ENCODE measurements at places on chromosomes 2 and 18.

DNA sequence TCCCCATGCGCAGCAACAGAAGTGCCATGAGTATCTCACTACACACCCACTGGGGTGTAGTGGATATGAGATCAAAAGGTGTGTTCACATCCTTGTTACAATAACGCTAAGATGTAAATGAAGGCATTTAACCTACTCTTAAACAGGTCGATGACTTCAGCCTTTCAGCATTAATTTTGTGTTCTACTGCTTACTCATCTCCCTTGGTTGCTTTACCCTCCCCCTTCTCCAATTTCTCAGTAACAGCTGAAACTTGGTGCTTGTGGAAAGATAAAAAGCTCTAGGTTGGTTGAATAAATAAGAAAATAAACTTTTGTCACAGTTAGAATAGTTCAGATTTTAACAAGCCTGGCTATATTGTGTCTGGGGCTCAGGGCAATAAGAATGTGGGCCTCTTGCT is 147.5 kb upstream of the SESTD1 start:
- no peak for DNase-seq

DNA sequence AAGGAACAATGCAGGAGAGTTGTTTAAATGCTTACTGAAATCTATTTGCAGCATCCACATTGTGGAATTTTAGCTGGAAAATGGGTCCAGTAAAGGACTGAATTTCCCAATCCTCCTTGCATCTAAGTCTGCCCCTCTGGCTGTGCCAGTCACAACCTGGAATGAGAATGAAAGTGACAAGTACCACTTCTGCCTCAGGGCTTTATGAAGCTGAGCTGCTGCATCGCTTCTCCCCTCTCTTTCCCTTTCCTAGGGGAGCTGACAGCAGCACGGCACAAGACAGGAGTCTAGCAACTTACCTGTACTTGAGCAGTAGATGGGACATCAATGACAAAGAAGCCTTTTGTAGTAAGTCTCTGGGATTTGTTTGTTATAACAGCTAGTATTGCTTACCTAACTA is 27.3 kb upstream of the THSD7B start:
- no peak for DNase-seq

GRCh38 chr2:72993147-72993932 is 76.0 kb downstream of the EMX1 start:
- peak; percentile 43 for DNase-seq

DNA sequence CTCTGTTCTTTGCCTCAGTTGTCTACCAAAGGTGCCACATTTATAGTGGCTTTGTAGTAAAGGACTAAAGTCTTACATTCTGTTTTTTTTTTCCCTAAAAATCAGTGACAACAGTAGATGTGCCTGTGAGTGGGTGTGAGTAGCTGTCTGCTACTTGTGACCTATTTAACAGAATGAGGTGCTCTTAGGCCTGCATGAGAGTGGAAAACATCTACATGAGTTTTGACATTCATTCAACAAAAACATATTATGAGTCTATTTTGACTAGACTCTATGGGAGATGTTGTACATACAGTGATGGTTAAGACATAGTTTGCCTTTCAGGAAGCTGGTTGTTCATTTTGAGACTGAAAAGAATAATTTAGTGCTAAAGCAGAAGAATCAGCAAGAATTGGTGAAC is 36.7 kb downstream of the IL1R2 start:
- DNase-seq = no peak

GRCh38 chr18:61891271-61891670 is 1.5 kb downstream of the RNF152 start:
- no peak for DNase-seq

DNA sequence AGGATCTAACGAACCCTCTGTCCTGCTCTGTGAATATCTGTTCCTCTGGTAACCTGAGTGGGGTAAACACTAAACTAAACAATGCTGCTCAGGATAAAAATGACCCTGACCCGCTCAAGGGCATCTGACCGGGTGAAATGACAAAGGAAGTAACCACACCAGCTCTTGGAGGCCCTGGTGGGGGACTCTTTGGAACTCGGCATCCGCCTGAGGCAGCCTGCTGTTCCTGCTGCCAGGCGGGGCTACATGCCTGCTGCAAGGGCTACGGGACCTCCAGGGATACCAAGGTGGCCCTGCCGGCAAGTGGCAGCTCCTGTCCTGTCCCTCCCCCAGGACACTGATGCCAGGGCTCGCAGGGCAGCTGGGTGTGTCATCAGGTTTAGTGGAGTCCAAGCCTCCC is 273.3 kb downstream of the HDAC4 start:
- no peak for DNase-seq

GRCh38 chr2:10400002-10400401 is 48.1 kb downstream of the ODC1 start:
- DNase-seq = no peak

- no peak for DNase-seq
These were observed 402.1 kb downstream of the PARD3B start for GRCh38 chr2:204947405-204947804.

DNA sequence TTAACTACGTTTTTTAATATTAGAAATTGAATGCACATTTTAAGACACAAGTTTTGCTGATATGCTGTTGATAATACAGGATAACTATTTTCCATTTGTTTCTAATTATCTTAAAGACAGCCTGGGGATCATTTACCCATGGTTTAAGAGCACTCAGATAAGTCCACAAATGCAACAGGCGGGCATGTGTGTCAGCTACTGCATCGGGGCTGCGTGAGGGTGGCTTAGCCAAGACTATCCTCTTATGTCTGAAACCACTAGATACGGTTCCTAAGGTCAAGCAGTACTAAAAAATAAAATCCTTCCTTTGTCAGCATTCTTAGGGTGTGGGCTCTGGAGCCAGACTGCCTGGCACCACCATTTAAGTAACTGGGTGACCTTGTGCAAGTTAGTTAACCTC is 254.8 kb downstream of the SATB2 start:
- DNase-seq = no peak

DNA sequence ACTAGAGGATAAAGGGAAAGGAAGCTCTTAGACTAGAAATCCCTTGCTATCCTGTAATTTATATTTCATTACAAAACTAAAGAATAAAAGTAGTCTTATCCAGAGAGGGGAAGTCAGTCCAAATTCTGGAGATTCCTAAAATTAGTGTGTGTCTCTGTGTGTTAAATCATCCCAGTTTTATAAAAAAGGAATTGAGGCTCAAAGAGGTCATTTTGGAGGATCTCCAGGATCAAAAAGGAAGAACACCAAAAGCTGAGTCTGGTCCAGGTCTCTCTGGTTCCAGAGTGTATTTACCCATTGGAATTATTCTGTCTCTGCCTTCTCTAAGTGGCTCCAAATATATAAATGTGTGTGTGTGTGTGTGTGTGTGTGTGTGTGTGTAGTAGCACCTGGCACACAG is 166.7 kb downstream of the NRXN1 start:
- DNase-seq = no peak

- DNase-seq = no peak
These were observed 219.0 kb downstream of the MYO3B start for GRCh38 chr2:170396799-170397459.

DNA sequence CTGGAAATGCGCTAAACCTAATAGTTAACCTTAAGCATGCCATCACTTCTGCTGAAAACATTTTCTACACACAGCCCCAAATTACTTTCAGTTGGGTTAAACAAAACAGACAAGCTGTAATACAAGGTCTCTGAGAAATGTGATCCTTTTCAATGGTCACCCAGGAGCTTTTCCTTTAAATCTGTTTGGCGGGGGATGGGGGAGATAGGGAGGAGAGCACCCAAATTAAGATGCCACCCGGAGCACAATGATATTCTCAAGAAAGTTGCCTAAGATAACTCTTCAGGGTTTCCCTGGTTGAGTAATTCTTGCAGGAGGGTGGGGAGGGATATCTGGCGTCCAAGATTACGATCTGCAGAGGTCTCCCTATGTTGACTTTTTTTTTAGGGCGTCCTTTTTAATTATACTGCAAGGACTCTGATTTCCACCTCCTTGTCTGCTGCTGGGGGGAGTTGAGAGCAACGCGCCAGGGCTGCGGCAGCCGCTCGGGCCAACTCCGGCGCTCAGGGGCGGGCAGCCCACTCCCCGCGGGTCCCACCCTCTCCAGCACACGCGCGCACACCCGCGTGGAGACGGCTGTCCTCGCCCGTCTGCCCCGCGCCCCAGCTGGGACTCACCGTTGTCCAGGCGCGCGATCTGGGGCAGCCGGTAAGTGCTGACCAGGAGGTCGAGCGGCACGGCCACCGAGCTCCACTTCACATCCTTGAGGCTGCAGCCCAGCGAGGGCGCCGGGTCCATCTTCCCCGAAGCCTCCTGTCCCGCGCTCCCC is 807 bp downstream of the GAREM1 start:
- peak; percentile 4 for DNase-seq

DNA sequence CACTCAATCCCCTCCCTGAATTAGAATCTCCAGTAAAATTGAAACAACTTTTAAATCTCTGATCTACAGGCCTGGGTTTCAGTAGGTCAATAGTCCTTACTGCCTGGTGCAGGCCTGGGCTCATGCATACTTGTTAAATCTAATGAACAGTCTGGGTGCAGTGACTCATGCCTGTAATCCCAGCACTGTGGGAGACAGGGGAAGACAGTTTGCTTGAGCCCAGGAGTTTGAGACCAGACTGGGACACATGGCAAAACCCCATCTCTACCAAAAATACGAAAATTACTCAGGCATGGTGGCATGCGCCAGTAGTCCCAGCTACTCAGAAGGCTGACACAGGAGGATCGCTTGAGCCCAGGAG is 94.7 kb upstream of the SP3 start:
- DNase-seq = no peak

All from activated naive CD8-positive, alpha-beta T cell treated with anti-CD3 and anti-CD28 coated beads, Interleukin-2, amount 50 U/mL, for 24 hours (primary cell).